Activated naive CD4-positive, alpha-beta T cell treated with anti-CD3 and anti-CD28 coated beads, Interleukin-2, amount 50 U/mL, for 16 hours (primary cell): ENCODE measurements at places on chromosomes 6 and 20.

- DNase-seq: no peak
These were observed 41.0 kb upstream of the TMEM217 start for GRCh38 chr6:37298958-37299357.

- DNase-seq: no peak
These were observed 258.1 kb downstream of the ZNF217 start for GRCh38 chr20:53335555-53335954.

GRCh38 chr6:85945459-85946185 lies 302.9 kb upstream of the SYNCRIP start:
- no peak for DNase-seq

GRCh38 chr6:157213907-157214565 lies 109.3 kb downstream of the TMEM242 start:
- DNase-seq: no peak

DNA sequence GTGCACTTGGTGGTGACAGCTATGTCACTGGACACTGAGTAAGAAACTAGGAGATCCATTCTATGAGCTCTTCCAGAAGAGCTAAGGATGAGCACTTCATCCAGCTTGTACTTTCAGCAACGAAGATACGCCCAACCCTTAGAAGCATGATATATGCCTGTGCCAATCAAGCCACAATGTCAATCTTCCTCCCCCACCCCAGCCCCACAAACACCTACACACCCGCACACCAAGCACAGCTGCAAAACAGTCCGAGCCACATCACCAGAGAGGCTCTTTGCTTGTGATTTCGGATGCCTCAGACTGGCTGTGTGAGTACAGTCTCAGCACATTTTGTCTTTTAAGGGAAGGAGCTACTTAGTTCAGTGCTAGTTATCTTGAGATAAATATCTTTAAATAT lies 260.5 kb downstream of the FOXC1 start:
- no peak for DNase-seq

DNA sequence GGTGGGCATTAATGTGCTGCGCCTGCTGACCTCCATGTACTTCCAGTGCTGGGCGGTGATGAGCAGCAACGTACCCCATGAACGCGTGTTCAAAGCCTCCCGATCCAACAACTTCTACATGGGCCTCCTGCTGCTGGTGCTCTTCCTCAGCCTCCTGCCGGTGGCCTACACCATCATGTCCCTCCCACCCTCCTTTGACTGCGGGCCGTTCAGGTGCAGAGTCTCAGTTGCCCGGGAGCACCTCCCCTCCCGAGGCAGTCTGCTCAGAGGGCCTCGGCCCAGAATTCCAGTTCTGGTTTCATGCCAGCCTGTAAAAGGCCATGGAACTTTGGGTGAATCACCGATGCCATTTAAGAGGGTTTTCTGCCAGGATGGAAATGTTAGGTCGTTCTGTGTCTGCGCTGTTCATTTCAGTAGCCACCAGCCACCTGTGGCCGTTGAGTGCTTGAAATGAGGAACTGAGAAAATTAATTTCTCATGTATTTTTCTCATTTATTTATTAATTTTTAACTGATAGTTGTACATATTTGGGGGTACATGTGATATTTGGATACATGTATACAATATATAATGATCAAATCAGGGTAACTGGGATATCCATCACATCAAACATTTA lies 35.2 kb upstream of the NOP56 start:
- DNase-seq: no peak

GRCh38 chr6:5068153-5068751 lies 16.9 kb upstream of the PPP1R3G start:
- no peak for DNase-seq

DNA sequence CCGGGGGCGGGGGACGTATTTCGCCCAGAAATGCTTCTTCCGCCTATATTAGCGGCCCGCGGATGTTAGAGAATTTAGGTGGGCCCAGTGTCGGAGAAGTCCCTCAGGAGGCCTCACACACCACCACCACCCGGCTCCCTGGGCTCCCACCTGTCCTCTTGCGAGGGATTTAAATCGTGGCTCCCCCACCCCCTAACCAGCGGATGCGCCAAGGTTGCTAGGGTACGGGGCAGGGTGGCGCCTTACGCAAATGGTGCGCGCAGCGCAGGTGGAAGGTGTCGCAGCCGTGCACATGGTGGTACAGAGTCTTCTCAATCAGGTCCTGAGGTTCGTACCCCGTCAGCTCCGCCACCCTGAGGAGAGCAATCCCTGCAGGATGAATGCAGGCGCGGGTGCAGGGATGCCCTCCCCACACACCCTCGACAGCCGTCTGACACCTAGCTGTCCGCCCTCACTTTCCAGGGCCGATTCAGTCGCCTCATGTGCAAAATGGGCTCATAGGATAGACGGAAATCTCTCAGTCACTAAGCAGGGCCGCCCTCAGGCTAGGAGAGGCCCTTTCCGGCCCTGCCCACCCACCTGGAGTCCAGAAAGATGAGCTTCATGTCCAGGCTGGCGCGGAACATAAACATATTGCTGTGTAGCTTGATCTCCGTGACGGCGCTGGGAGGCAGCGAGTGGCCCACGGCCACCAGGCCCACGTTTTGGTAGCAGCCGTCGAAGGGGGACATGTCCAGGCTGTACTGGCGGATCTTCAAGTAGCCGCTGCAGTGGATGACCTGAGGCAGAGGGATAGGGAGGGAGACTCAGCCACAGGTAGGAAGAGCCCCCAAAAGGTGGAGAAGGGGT lies 16.6 kb downstream of the SIM1 start:
- DNase-seq: no peak

- no peak for DNase-seq
These were observed 579 bp upstream of the BPHL start for GRCh38 chr6:3117912-3118352.

DNA sequence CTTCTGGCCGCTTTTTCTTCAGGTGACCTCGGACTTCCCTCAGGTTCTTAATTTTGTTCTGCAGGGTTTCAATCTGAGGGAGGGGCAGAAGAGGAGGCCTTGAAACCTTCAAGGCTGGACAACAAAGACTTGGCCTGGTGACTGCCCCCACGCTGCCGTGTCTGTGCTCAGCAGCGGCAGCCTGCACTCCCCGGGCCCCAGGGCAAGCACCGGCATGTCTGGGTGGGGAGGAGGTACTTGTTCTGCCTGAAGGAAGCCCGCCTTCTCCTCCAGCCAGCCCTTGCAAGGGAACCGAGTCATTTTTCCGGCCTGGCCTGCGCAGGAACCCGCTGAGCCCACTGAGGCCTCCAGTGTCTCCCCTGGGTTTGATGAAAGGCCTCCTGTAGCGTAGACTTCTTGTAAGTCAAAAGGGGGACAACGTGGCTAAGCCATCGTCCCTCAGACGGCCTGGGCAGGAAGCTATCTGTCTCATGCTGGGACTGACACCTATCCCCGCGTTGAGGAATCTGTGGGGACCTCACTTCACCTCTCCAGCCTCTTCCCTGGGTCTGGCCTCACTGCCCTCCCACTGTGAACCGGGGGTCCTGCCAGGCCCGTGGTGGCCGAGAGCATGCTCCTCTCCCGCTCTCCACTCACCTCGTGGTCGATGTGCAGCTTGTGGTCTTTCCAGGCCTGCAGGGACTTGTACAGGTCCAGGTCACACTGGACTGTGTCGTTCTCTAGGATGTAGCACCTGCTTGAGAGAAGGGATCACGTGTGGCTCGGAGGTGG lies 119.9 kb downstream of the SULF2 start:
- no peak for DNase-seq

DNA sequence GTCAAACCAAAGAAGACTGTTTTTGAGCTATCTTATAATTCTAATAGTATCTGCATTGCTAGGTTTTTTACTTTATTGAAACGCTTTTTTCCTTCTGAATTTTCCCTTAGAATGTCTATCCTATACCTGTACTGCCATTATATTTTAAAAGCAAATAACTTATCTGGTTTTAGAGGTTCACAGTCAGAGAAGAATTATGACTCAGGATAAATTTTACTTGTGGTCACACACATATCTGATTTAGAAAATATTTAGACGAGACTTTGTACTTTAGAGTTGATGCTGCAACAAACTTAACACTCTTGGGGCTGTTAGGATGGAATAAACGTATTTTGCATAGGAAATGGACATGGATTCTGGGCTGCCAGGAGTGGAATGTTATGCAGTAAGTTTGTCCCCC lies 33.0 kb downstream of the LMBRD1 start:
- no peak for DNase-seq

GRCh38 chr20:952196-952795 lies 36.2 kb upstream of the ANGPT4 start:
- DNase-seq: no peak

- DNase-seq: no peak
These were observed 136.3 kb downstream of the SULF2 start for GRCh38 chr20:47648943-47649342.

GRCh38 chr6:125102891-125103290 lies 50.7 kb upstream of the TPD52L1 start:
- DNase-seq: no peak

DNA sequence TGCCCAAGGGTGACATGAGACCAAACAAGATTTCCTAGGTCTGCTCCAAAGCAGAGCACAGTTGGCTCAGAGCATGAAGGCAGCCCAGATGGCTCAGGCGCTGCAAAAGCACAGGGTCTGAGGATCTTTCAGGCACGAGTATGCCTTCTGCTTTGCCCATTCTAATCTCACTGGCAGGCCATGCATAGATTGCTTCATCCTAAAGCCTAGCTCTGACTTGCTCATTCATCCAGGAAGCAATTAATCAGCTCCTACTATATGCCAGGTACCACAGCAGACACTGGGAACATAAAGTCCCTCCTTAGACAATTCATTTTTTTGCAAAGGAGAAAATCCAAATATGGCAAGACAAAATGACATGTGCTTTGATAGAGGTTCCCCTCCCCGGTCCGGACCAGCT lies 31.2 kb downstream of the GPLD1 start:
- no peak for DNase-seq

DNA sequence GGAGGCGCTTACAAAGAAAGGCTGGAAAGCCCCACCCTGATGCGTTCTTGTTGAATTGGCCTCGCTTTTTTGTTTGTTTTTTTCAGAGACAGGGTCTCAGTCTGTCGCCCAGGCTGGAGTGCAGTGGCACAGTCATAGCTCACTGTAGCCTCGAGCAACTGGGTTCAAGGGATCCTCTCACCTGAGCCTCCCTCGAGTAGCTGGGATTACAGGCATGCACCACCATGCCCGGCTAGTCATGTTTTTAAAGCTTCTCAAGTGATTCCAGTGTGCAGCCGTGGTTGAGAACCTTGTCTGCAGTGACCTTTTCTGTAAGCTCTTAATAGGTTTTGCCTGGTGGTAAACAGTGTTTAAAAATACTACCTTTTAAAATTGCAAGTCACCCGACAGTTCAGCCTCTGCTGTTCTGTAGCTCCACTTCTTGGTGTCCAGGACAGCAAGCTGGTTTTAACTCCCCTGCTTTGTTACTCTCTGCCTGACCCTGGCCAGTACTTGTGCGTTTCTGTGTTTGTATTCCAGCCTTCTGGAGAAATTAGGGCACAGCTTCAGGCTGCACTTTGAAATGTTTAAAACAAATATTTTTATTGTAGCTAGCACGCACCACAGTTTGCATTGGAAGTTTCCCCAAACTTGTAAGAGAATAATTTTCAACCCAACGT lies 54.4 kb downstream of the KDM1B start:
- no peak for DNase-seq

DNA sequence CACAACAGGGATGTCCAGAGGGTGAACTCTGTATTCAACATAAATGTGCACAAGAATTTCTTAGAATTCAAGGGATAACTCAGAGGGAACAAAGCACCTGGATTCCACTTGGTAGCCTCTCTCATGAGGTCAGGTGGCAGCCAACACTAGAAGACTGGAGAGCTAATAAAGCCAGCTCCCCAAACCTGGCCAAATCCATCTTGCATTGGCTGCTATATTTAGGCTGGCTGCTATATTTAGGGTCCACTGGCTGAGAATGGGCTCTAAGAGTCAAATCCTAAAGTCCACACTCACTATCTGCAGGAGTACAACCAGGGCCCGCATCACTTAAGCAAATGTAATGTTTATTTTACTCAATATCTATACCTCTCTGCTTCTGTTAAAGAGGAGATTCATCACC lies 20.0 kb downstream of the TBC1D7 start:
- DNase-seq: no peak

- DNase-seq: peak; percentile 66
These were observed 75.4 kb upstream of the ECI2 start for GRCh38 chr6:4210629-4211419.

DNA sequence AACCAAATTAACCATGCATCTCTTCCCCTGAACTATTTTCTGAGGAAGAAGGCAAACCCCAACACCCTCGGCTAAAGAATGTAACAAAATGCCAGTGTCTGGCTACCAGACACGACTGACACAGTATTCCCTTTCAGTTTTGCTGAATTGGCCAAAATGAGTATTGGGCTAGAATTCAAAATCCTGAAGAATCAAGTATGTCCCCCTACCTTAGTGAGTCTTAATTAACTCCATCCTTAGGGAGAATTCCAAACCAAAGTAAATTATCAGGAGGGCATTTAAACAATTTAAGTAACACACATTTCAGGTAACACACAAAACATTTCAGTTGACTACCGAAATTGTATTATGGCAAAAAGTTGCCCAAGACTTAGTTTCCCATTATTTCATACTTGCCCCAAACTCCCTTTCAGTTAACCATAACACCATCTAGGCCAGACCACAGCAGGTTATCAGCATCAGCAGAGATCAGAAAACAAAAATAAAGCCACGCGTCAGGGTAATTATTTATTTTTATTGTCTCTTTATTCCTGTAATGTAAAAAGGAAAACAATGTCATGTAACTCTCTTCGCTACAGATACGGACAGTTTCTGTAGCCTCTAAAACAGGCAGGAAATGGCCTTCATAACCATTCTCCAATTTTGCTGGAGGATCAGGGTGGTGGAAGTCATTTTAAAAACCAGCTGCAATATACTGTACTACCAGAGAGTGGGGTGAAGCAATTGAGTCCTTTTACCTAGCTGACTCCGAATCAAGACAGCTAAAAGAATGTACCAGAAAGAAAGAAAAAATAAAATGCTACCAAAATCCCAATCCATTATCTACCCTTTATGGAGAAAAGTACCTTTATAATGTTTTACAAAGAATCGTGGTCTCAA lies 1.9 kb downstream of the SNX5 start:
- no peak for DNase-seq

DNA sequence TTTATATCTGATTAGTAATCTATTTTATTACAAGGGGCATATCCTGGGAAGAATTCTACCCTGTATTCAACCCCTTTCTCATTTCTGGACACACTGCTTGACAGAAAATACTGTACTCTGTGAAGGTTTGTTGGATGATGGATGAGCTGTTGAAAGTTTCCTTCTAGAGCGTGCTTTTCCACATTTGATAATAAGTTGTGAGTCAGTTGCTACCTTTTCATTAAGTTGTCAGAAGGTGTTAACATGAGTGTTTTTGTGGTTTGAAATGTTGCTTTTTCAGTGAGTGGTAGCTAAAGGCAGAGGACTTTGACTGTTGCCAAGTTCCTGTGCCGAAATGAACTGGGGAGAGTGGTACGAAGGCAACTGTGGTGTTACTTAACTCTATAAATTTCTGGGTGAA lies 3.9 kb upstream of the ECI2 start:
- no peak for DNase-seq
